ENCODE measurements at places on chromosomes 5 and 9.

DNA sequence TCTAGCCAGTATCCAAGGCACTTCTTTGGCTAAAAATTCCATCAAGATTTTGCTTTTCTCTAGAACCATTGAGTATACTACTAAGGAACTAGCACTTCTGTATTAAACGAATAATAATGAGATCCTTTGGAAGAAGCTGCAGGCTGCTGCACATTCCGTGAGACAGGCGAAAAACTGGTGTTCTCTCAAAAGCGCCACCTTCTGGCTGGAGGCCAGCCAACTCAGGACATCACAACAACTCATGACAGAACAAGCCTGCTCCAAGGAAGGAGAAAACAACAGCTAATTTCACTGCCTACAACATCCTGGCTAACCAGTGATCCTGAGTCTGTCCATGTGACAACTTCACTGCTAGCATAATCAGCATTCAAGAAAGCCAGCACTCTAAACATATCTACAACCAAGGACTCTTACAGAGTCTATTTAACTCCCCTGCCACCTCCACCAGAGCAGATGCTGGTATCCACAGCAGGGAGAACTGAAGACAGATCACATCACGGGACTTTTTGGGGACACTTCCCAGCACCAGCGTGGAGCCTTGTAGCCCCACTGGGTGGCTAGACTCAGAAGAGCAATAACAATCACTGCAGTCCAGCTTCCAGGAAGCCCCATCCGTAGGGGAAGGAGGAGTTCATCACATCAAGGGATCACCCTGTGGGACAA, 150.5 kb downstream of the YTHDC2 start:
- peak; percentile 29 for DNase-seq

DNA sequence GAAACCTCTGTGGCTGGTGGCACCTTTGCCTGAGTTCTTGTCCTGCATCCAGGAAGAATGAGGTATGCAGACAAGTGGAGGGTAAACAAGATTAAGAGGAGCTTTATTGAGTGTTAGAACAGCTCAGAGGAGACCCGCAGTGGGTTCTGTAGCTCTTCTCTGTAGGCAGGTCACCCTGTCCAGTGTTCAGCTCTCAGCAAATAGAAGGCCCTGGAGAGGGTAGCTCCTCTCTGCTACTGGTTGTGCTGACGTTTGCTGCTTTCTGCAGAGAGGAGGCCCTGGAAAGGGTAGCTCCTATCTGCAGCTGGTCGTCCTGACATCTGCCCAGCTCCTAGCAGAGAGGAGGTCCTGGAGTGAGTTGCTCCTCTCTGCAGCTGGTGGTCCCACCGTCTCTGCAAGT, 96.8 kb upstream of the CCDC112 start:
- no peak for DNase-seq

DNA sequence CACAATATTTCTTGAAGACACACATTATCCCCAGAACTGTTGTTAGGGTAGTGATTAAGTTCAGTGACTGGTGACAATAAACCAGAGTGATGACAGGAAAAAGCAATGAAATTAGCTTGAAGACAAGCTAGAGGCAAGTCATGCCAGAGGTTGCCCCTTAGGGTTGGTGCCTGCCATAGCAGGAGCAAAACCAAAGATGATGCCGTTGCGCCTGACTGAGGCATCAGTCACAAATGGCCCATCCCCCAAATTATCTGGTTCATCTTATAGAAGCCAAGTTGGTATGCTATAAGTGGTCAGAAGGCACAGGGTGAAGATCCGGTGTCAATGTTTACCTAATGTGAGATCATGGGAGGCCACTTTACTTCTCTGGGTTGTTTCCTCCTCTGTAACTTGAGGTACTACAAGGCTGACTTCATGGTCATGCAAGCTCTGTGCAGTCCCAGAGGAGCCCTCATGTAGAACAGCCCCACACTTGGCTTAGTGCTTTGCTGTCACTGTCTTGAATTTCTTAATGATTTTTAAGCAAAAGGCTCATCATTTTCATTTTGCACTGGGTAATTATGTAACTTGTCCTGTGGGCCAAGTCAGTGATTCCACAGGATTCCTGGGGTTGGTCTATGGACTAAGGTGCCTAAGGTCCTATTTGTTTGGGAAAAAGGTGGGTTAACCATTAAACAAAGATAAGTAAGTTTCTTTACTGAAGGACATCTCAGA, 211.3 kb downstream of the MAN2A1 start:
- no peak for DNase-seq

DNA sequence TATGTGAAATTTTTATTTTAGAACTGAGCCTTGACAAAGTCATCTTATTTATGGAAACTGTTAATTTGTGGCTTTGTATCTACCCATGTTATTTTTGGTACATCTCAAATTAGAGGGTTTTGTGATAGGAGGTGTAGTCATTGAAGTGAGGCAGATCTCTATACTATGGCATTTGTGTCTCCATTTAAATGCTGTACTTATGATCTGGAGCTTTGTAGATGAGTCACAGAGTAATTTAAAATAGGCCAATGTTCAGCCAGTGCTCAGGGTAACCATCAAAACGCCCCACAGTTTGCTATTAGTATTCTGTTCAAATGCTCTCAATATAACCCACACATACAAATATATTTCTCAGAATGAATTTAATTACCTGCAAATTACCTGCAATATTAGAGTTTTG, 351.5 kb upstream of the KLF9 start:
- no peak for DNase-seq

GRCh38 chr5:31366941-31367340, 165.0 kb downstream of the DROSHA start:
- DNase-seq, result no peak

- DNase-seq, result no peak
Measured at GRCh38 chr5:18113721-18114120, 479.5 kb downstream of the TAF11L14 start.

DNA sequence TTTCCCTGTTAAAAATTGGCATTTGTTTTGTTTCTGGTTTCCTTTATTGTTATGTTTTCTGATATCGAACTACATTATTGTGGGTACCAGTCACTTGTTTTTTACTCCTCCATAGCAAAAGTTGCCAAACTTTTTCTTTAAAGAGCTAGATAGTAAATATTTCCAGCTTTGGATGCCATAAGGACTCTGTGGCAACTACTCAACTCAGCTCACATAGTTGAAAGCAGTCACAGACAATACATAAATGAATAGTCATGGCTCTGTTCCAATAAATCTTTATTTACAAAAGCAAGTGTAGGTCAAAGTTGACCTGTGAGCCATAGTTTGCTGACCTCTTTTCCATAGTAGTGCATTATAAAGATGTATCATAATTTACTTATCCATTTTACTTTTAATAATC, 305.0 kb downstream of the RASEF start:
- DNase-seq, result no peak

- no peak for DNase-seq
Measured at GRCh38 chr5:111311666-111312065, 87.5 kb downstream of the CAMK4 start.

DNA sequence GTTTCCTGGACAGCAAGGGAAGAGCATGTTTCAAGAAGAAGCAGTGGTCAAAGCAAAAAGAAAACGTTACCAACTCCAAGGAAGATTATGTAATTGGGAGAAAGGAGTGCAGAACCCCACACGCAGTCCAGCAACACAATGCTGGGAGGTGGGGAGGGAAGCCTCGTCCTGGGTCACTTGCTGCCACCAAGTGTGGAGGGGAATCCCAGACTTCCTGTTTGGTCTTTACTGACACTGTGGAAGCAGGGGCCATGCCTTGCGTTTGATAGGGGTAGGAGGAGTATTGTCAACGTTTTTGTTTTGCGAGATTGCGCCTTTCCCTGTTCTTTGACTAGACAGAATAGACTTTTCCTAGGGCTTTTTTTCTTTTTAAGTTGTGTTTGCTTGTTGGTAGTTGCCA, 421.0 kb downstream of the KDM4C start:
- no peak for DNase-seq

DNA sequence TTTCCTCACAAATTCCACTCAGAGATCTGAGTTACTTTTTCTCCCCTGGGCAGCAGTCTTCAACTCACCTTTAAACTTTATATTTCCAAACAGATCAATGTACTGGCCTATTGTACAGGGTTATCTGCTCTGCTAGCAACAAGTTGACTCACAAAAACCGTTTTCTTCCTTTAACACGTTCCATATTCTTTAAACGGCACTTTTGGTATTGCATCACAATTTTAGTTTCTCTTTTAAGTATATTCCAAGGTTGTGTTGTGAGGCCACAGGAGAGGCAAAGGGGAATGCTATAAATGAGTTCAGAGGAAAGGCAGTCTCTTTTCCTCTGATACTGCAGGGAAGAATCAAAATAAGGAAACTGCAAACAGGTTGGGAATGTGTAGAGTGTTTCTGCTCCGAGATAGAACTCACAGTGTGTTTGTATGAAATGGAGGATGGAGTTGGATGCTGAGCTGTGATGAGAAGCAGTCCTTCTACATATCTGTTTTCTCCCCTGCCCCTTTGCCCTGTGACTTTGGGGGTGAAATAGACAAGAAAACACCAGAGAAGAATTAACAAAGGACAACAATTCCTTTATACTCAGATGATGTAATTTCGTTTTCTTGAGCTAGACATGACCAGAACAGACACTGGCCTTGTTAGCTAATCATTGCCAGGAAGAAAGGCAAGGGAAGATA, 9.9 kb upstream of the ALDOB start:
- DNase-seq, result no peak

DNA sequence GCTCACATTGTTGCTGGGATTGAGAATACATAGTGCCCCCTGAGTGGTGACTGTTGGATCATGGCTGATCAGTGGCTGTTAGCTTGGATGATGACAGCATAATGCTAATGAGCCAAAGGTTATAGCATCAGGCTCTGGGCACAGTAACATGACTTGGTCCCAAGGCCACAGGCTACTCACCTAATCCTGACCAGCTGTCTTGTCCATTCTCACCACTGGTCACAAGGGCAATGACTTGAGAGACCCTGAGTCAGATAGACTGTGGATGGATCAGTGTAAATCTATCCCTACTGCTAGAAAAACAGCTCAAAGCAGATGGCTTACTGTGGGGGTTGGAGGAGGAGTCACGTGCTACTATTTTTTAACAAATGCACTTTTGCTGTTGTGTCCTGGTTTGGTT, 74.7 kb downstream of the AOPEP start:
- no peak for DNase-seq

DNA sequence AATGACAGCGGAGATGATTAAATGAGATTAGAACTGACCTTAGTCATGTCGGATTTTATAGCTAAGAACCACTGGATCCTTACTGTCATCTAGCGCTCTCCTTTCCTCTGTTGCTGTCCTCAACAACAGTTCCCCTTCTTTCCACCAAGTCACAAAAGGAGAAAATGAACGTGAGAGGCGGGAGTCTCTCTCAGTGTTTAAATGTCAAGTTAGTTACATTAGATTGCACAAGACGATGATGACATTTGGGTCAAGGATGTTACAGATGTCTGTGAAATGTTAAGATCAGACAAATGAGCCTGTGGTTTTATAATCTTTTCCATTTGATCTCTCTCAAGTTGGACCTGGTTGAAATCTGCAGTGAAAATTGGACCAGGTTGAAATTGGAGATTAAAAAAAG, 53.5 kb downstream of the FBXO38 start:
- no peak for DNase-seq

GRCh38 chr9:84170521-84171141, 169.9 kb downstream of the SLC28A3 start:
- peak; percentile 73 for DNase-seq

DNA sequence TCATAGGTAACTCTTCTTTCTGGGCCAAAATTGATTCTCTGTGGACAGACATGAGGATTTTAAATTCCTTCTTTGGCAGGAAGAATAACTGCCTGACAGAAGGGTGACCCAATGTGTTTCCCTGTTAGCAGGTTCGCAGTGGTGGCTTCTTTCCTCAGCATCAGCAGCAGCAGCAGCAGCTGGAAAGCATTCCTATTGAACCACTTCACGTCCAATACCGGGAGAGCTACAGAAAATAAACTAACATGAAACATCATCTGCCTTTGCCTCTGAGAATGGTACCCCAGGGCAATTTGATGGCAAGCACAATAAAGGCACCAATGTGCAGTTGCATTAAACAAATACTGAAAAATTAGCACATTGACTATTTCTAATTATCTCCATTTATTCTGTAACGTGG, 214.5 kb downstream of the TMEM167A start:
- DNase-seq, result no peak

GRCh38 chr5:171651102-171651501, 134.5 kb upstream of the SMIM23 start:
- no peak for DNase-seq

- no peak for DNase-seq
Measured at GRCh38 chr5:154220625-154221024, 30.1 kb downstream of the GALNT10 start.

GRCh38 chr9:131407717-131408195, 13.9 kb downstream of the PRRC2B start:
- DNase-seq, result peak; percentile 34

GRCh38 chr9:116697362-116697761, 10.3 kb downstream of the TRIM32 start:
- DNase-seq, result no peak

GRCh38 chr5:43396762-43397304, 15.4 kb downstream of the CCL28 start:
- peak; percentile 45 for DNase-seq

DNA sequence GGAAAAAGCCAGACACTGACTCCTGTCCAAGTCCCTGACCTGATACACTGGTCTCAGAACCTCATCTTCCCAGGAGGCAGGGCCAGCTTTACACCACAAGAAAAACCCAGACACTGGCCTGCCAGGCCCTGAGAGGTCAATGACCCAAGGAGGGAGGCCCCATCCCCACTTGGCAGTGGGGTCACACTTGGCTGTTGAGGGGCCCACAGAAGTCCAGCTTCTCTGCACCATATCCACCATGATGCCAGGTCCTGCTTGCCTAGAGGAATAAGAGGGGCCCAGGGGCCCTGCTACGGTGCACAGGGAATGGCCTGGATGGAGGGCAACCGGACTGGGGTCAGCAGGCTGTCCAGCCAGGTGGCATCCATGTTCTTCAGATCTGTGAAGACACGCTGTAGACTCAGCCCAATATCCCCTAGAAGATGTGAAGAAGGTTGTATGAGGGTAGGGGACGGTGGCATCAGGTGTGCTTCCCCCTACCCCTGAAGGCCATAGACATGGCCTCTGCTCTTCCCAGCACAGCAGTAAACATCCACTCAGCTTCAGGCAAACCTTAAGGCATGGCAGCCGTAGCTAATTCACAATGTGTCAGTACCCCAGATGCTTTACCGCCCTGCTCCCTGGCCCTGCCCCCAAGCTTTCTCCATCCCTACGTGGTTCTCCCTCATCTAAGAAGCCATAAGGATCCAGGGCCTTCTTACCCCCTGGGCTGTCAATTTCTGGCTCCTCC, 6.7 kb downstream of the IRF1 start:
- DNase-seq, result peak; percentile 6
